ENCODE measurements at places on chromosomes 12 and 14. TPM values are rescaled to one million over a fixed set of nuclear protein-coding genes. Genes with fewer than 3 reads are reported as not detected.

The AKAP6 gene
- 4.0 TPM for total RNA-seq

The CD163 gene
- under 0.01 TPM for total RNA-seq

The KRT72 gene
- total RNA-seq: not detected

The NOPCHAP1 gene
- 7.3 TPM for total RNA-seq

The ZNF740 gene
- 13.0 TPM for total RNA-seq

The TPPP2 gene
- total RNA-seq: not detected

The TGFB3 gene
- 7.3 TPM for total RNA-seq

The E2F7 gene
- total RNA-seq: 28.6 TPM

The TUBA1C gene
- total RNA-seq: 261 TPM

The MBIP gene
- total RNA-seq: 9.0 TPM

The CLEC9A gene
- total RNA-seq: not detected

The TUBA1A gene
- total RNA-seq: 439 TPM

The JAG2 gene
- total RNA-seq: 0.58 TPM

The GLTP gene
- total RNA-seq: 80.7 TPM

The SRGAP1 gene
- 9.4 TPM for total RNA-seq

The C12orf60 gene
- 1.5 TPM for total RNA-seq

The CLEC2A gene
- not detected for total RNA-seq

The CLEC4D gene
- total RNA-seq: not detected
